ENCODE measurements at places on chromosomes 5 and 9. TPM values are rescaled to one million over a fixed set of nuclear protein-coding genes. Genes with fewer than 3 reads are reported as not detected.

- no peak for DNase-seq
Measured at GRCh38 chr5:96911139-96911538, 24.7 kb upstream of the LNPEP start.

DNA sequence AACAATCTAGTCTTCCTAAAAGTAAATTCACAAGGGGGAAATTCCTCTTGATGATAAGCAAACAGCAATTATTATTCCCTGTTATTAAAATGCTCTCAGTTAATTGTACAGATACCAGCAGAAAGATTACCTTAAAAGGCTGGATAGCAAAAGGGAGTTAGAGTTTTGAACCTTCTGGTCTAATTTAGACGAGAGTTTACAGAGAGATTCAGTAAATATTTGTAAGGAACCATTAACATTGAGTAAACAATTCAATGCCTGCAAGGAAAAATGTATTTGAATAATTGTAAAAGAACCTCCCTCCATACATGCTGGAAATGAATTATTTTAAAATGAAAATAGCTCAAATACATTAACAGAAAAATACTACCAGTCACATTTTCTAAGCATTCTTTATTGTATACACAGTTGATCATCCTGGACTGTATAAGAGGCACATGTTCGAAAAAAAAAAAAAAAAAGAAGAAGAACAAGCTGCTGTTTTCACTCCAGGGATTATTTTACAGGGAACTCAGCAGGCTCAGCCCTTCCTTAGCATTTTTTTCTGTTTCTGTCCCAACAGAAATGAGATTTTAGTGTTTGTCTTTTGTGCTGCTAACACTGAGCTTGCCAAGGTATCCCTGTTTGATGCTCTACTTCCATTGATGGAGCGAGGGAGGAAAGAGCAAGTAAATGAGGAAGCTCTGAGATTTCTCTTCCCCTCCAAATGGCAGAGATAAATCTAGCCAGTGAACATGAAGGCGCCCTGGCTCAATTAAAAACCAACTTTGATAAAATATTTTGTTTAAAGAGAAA is 141.1 kb downstream of the ENC1 start:
- no peak for DNase-seq

- DNase-seq: no peak
Measured at GRCh38 chr9:93642961-93643360, 66.6 kb downstream of the PHF2 start.

DNA sequence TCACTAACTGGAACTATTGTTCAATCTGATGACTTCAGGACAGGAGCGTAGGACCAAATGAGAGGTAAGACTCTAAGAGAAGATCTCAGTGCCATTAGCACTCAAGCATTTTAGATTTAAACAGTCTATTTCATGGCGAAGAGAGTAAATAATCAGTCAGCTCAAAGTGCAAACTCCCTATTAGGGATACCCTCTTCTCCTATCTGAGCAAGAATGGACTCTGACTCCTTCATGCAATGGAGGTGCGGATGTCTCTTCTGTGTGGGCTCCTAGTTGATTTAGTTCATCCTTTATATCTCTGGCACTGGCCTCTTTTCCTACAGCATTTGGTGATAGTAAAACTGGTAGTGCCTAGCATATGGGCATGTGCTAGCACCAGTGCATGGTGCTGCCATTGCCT is 144.6 kb downstream of the SMC2 start:
- DNase-seq: no peak

- no peak for DNase-seq
Measured at GRCh38 chr9:20658677-20659473, 25.2 kb upstream of the FOCAD start.

DNA sequence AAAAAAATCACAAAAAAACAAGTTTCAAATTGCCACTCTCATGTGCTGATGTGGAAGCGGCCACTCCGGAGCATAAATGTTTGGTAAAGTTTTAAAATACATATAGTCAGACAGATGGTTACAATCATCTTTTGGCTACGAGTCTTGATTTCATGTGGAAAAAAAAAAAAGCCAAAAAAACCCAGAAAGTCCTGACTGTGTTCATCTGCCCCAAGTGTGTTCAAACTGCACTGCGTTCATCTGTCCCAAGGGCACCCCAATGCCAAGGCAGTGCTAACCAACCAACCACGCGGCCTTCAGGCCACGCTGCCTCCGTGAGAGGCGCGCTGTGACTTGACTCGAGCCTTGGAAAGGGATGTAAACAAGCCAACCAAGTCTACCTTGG is 127.1 kb downstream of the MYO10 start:
- DNase-seq: no peak

DNA sequence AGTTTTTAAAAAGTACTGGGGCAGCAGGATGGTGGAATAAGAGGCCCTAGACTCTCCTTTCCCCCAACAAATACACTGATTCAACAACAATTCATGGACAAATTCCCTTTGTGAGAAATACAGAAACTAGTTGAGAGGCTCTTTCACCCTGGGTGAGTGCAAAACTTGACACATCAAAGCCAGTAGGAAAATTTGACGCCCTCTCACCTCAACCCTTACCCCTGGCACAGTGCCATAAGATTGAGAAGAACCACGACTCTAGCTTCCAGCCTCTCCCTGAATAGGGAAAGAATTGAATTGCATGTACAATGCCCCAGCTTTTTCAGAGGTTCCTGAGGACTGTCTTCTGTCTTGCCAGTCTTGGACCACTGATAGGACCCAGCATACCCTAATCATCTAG is 12.3 kb downstream of the KIF4B start:
- no peak for DNase-seq

- DNase-seq: no peak
Measured at GRCh38 chr5:157519579-157520253, 55.9 kb downstream of the ADAM19 start.

DNA sequence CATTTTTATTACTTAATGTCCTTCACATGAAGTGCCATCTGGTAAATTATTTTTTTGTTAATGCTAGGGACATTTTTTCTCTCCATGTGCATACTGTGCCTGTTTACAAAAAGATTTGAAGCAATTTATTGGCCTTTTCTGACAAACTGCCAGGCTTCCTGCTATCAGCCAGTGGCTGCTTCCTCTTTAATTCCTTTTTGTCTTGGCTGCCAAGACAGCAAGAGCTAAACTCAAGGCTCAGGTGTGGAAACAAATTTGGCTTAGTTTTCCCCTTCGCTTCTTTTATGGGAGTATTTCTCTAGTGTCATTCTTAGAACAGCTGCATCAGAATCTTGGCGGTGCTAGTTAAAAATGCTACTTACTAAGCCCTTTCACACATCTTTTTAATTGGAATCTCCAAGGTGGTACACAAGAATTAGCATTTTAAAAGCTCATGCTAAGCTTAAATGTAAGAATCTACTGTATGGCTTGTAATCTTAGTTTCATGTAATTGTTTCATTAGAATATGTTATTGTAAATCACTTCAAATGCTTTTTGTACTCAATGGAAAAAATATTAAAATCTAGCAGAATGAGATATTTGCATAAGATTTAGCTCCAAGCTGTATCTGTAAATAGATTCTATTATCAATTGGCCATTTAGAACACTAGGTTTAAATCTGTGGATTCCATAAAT is 134.2 kb upstream of the RASGRF2 start:
- DNase-seq: no peak

DNA sequence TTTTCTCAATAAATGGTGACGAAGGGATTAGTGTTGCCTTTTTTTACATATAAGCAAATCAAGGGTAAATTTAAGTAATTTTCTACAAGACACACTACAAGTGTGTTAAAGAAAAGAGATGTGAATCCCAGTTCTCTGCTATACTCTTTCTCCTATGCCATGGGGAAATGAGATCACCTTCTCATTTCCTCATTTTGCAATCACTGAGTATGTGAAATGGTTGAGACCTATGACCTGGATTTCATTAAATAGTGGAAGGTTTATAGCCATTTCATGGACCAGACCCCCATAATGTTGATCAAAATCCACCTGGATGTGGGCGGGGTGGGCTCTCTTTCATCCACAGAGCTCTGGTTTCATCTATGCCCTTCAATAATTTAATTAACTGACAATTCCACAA is 66.9 kb upstream of the SLIT3 start:
- DNase-seq: no peak

DNA sequence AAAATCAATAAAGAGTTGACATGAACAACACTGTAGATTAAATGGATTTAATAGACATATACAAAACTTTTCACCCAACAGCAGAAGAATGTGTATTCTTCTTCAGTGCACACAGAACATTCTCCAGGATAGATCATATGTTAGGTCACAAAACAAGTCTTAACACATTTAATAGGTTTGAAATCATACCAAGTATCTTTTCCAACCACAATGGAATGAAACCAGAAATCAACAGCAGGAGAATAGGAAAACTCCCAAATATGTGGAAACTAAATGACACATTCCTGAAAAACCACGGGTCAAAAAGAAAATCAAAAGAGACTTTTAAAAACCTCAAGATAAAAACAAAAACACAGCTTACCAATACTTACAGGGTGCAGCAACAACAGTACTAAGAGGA is 790.1 kb upstream of the ZNF608 start:
- no peak for DNase-seq

GRCh38 chr5:132662925-132663770 is 5.2 kb downstream of the IL13 start:
- no peak for DNase-seq

DNA sequence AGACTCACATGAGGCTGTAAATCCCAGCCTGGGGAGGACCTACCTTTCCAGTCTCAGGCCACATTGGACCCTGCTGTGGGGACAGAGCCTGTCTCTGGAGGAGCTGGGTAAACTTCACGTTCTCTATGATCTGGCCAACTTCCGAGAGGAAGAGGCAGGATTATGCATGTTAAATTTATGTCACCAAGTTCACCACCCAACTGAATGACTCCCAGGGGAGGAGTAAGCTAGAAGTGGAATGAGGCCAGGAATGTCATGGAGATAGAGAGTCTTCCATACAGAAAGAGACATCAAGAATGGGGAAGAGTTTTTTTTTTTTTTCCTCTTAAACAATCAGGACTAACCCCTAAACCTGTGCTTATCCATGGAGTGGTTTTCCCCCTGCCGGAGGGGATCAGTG is 90.3 kb upstream of the PALM2AKAP2 start:
- DNase-seq: no peak

GRCh38 chr5:7857361-7857760 is 6.4 kb upstream of the CFAP90 start:
- no peak for DNase-seq

GRCh38 chr9:2227144-2227867 is 212.2 kb downstream of the SMARCA2 start:
- DNase-seq: no peak

DNA sequence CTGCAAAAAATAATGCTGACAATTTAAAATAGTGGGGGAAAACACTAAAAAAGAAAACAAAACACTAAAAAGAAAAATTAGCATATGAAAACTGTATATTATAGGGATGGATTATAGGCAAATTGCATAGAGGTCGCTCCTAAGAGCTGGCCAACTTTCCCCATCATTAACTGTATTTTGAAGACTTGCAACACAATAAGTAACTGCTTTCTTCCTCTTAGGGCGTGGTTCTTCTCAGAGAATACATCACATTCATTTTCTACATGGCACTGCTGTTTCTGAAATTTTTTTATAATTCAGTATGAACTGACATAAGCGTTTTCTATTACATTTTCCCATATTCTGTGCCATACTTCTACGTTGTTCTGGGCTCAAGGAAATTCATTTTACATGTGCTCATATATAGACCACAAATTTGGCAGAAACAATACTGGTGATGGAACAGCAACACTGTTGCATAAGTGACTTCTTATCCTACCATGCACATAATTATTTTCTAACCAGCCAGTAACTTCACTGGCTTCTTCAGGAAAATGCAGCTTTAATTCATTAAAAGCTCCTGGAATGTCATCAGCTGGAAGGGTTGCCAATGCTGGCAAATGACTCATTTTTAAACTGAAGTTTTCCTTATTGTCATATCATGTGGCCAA is 171.2 kb upstream of the DMAC1 start:
- DNase-seq: no peak

GRCh38 chr9:5264219-5264595 is 33.0 kb downstream of the INSL4 start:
- DNase-seq: no peak

- DNase-seq: no peak
Measured at GRCh38 chr5:50724-51499, 41.1 kb upstream of the PLEKHG4B start.

GRCh38 chr5:143755966-143756365 is 56.0 kb upstream of the HMHB1 start:
- DNase-seq: no peak

GRCh38 chr5:97111616-97112015 is 30.8 kb downstream of the LIX1 start:
- no peak for DNase-seq

DNA sequence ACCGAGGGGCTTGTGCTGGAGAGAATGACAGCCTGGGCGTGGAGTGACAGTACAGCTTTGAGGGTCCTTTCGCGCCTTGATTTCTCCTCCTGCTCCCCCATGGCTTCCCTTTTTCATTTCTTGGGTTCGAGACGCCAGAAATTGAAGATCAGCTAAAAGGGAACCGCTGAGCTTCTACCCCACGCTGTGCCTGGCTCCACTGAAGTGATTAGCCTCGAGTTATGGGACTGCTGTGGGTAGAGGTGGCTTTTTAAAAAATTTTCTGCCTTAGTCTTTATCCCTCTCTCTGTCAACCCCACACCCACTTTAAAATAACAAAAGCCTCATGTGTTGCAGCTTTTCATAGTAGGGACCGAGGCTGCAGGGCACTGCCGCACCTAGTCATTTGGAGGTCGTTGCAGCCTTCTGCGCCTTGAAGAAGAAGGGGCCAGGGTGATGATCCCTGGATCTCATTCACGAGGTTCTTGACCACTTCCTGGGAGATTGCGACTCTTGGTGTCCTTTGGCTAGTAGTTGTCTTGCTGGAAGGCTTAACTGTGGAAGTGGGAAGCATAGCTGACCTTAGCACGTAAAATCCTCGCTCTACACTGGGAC is 603 bp downstream of the PPIP5K2 start:
- DNase-seq: no peak

Gene ADAMTS16
- total RNA-seq: not detected

Gene SLC34A3
- total RNA-seq: not detected

Gene PRSS3
- total RNA-seq: not detected

Gene TMOD1
- 1.5 TPM for total RNA-seq

Gene WNT8A
- not detected for total RNA-seq

Gene NEURL1B
- 0.23 TPM for total RNA-seq

Gene RPL7A
- 3,254 TPM for total RNA-seq

Gene DDX4
- total RNA-seq: not detected

Gene TAF1L
- total RNA-seq: not detected

Gene ATG12
- 59.0 TPM for total RNA-seq

Gene CCDC180
- total RNA-seq: 2.7 TPM

Gene FOXI1
- total RNA-seq: not detected

Gene CNTNAP3
- total RNA-seq: not detected
